ENCODE measurements at places on chromosomes 2 and 18.

- no peak for DNase-seq
Observed at GRCh38 chr2:162710287-162710890, 128.2 kb downstream of the KCNH7 start.

DNA sequence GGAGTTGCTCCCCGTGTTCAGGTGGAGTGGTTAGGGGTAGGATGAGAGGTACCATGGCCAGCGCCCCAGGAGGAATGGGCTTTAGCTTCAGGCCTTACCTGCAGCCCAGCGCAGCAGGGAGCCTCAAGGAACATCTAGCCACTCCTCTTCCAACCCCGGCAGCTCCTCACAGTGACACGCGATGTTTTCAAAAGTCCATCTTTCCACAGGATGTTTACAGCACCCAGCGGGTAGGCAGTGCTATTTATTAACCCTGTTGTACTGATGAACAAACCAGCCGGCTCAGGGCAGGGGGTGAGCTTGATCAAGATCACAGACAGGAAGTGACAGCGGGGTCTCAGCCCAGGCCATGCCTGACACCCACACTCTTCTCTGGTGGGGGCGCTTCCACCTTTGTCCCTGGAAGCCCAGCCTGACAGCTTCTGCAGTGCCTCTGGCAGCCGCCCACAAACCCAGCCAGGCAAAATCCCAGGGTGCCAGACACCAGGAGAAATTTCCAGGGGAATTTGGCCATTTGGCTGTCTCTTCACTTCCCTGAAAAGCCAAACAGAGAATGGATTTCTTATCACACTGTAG, 18.4 kb upstream of the PRLH start:
- DNase-seq: no peak

GRCh38 chr2:100959225-100959880, 42.7 kb upstream of the RPL31 start:
- peak; percentile 84 for DNase-seq

DNA sequence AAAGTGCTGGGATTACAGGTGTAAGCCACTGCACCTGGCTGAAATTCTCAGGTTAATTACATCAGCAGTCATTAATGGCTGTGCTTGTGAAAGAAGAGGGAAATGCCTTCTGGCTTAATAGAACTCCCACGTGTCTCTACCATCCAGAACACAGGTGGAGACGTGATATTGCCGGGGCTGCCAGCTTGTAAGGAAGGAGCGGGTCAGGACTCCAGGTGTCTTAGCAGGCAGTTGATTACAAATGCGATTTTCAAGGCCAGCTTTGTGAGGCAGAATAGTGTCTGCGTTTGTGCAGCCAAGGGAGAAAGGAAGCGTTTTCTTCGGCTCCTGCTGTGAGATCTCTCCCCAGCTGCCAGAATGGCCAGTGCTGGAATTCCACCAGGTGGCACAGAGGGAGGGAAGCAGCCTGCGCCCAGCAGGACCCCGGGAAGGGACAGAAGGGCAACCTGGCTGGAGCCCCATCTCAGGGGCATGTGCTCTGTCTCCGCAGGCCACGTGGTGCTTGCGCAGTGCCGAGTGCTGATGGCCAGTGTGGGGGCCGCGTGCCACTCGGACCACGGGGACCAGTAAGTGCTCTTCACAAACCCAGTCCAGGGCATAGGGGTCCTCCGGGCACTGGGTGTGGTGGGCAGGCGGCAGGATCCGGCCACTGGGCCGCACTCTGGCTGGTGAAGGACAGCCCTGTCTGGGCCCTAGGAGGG, 3.7 kb upstream of the ESPNL start:
- no peak for DNase-seq

- no peak for DNase-seq
Observed at GRCh38 chr2:221975151-221975550, 323.6 kb downstream of the PAX3 start.

DNA sequence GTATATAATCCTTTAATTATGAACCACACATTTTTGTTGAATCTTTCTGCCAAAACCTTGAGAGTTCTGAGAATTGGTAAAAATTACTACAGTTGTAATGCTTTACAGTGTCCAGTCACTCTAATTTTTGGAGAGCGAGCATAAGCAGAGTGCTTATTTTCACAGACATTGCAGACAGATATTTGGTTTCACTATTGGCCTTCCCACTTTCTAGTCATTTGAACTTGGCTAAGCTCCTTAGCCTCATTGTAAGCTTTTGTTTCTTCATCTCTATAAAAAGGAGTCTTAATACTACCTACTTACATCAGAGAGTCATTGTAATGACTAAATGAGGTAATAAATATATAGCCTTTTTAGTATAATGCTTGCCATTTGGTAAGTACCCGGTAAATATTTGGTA, 80.4 kb downstream of the LCLAT1 start:
- no peak for DNase-seq

DNA sequence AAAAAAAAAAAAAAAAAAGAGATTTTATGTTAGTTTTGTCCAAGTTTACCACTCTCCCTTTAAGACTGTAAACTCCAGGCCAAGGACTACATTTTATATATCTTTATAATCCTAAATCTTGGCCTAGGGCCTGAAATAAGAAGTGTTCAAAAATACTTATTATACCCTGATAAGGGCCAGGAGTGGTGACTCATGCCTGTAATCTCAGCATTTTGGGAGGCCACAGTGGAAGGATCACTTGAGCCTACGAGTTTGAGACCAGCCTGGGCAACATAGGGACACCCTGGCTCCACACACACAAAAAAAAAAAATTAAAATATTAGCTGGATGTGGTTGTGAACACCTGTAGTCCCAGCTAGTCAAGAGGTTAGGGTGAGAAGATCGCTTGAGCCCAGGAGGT, 12.7 kb downstream of the TRIP12 start:
- no peak for DNase-seq

DNA sequence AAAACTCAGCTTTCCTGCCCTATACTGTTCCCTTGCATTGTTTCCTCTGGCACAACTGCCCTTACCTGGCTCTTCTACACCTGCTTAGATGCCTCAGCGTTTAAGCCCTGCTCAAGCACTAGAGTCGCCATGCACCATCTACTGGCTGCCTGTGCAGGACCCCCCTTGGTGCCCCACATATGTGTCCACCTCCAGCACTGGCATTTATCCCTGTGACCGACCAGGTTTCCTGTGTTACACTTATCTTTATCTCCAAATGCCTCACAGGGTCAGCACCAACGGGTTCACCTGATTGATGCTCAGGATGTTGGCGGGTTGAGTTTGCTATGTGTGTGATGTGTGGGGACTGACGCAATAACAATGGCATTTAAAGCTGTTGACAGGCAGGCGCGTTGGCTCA, 177.5 kb downstream of the TMEM18 start:
- DNase-seq: no peak

Data from fibroblast of skin of right quadriceps (primary cell).